ENCODE measurements at places on chromosomes 13 and 19.
A peak's percentile ranks its signal among the peaks of the same experiment; 100 is the strongest.

GRCh38 chr19:14059093-14059480, 2.8 kb downstream of the PALM3 start:
- no peak for DNase-seq

DNA sequence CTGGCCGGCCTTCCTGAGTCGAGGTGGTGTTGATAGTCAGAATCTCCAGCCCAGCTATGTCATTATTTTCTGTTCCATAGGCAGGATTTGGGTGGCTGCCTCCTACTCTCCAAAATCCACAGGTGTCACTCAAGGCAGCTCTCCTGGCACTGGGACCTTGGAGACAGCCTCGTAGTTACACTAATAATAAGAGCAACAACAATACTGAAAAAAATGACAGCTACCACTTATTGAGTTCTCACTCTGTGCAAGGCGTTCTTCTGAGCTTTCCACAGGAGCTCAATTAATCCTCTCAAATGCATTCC, 12.2 kb upstream of the KLK12 start:
- no peak for DNase-seq

GRCh38 chr13:104382951-104383350, 1316.7 kb upstream of the SLC10A2 start:
- DNase-seq: no peak

GRCh38 chr19:16920816-16921529, 32.2 kb downstream of the F2RL3 start:
- no peak for DNase-seq

- DNase-seq: no peak
Measured at GRCh38 chr13:95059306-95059705, 241.9 kb downstream of the ABCC4 start.

- DNase-seq: no peak
Measured at GRCh38 chr13:29539856-29540255, 55.6 kb downstream of the SLC7A1 start.

GRCh38 chr13:29589967-29590366, 5.5 kb downstream of the SLC7A1 start:
- DNase-seq: no peak

GRCh38 chr13:56720841-56721240, 419.9 kb upstream of the PRR20A start:
- DNase-seq: no peak

DNA sequence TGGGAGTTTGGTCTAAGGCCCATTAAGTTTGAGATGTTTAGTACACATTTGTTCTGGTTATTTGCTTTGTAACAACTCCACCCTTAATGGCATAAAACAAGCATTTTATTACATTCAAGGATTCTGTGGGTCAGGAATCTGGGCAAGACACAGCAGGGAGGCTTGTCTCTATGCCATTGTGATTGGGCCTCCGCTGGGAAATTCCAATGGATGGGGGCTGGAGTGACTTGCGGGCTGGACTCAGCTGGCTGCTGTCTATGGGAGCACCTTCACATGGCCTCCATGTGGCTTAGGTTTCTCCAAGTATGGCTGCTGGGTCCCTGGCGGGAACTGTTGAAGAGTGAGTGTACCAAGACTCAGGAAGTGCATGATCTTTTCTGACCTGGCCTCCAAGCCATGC, 159.0 kb downstream of the PAN3 start:
- no peak for DNase-seq

DNA sequence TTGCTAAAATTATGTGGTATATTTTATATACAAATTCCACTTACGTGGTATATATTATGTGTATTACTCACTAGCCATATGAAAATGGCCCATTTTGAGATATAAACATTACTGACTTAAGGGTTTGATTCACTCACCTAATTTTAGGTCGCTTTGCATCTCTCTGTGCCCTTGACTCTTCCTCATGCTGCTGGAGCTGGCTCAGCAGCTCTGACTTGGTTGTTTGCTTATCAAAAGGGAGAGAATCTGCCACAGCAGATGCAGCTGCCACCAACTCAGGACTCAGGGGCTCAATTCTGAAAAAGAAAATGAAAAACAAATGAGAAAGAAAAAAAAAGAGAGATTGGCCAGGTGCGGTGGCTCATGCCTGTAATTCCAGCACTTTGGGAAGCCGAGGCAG, 12.2 kb downstream of the MRPS31 start:
- DNase-seq: no peak

GRCh38 chr13:25874907-25875306, 176.9 kb downstream of the SHISA2 start:
- DNase-seq: peak; percentile 57

DNA sequence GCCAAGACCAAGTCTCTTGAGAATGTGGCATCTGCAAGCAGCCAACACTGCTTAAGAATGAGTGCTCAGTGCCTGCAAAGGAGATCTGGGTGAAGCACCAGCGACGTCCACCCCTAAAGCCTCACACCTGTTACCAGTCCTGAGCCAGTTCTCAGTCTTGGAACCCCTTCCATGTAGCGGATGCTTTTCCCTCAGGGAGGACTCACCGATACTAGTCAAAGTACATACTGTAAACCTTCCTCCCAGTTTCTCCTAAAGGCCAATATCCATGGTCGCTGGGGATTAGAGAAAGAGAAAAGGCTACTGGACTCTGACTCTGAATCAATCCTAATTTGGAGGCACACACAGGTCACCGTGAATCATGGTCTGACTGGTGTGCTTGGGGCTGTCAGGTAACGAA, 4.2 kb upstream of the PTPRH start:
- DNase-seq: no peak

GRCh38 chr13:63184693-63185092, 1769.0 kb upstream of the PCDH20 start:
- DNase-seq: no peak

GRCh38 chr19:20662421-20663105, 1.2 kb upstream of the ZNF626 start:
- no peak for DNase-seq

GRCh38 chr19:38840583-38840968, 9.0 kb upstream of the ECH1 start:
- no peak for DNase-seq

DNA sequence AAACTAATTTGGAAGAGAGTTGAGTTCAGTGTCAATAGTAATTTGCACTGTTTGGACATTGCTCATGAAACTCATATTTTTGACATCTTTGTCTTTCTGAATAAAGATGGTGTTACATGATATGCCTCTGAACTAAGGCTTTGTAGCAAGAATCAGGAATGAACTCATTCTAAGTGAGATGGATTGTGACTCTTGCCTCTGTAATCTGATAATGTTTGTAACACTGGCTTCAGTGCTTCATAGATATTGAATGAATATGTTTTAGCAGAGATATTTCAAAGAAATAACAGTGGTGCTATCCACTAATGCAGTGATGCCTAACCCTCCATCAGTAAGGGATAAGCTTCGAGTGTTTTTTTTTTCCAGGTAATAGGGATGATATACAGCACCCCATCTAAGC, 32.9 kb downstream of the TEX26 start:
- no peak for DNase-seq

GRCh38 chr19:58582985-58583384, 9.8 kb upstream of the MZF1 start:
- DNase-seq: no peak

GRCh38 chr19:6211632-6212402, 68.0 kb downstream of the MLLT1 start:
- DNase-seq: no peak

DNA sequence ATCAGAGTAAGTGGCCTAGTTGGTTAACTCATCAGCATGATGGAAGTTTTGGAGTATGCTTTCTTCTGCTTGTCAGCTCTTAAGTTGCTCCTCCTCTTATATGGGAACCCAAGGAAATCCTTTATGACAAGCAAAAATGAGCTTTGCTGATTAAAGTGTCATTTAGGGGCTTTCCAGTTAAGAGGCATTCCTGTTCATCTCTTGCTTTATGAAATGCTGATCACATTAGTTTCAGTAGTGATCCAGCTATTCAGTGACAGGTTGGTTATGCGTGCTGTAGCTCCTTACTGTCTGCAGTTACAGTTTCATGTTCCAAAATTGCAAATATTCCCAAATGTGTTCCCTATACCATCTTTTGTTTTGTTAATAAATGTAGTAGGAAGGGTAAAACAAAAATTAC, 146.6 kb downstream of the CDK8 start:
- no peak for DNase-seq

GRCh38 chr13:94813920-94814475, 101.7 kb upstream of the SOX21 start:
- no peak for DNase-seq

DNA sequence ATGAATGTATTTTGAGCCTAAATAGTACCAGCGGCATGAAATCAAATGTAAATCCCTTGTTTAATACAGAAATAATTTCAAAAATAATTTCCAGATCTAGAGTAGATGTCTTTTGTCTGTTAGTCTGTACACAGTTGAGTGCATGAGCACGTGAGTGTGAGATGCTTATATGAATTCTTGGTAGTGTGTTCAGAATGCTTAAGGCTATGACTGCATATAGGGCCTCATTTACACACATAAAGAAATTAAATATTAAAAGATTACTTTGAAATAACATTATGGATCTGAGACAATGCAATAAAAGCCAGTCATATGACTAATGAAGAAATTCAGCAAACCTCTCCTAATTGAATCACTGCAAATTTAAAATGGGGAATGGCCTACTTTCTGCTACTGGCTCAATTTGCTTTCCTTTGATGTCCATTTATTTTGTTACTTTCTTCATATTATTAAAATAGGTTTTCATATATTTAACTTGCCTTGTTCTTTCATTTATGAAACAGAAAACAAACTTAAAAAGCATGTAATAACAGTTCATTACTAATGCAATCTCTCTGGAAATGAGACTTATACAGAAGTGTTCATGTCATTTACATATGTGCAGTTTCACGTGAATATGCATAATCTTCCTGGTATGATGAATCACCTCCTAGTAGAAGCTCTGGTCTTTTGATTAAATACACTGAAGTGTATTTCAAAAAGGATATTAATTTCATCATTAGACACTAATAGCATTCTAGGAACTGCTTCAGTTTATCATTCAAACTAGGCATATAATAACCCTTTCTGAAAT, 4.5 kb downstream of the AMER2 start:
- DNase-seq: no peak

DNA sequence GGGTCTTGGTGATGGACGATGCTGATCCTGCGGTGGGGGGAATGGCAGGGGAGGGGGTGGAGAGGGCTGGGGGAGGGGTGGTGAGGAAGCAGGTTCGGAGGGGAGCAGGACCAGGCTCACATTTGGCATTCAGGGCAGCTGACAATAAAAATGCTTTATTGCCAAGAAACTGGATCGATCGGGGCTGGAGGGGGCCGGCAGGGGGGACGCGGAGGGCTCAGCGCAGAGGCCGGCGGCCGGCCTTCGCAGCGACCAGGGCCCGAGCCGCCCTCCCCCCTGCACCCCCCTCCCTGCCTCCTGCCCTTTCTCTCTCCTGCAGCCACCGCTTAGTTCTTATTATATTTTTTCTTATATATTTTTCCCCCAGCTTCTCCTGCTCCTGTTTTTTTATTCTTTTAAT, 18.1 kb upstream of the POU2F2 start:
- DNase-seq: no peak

DNA sequence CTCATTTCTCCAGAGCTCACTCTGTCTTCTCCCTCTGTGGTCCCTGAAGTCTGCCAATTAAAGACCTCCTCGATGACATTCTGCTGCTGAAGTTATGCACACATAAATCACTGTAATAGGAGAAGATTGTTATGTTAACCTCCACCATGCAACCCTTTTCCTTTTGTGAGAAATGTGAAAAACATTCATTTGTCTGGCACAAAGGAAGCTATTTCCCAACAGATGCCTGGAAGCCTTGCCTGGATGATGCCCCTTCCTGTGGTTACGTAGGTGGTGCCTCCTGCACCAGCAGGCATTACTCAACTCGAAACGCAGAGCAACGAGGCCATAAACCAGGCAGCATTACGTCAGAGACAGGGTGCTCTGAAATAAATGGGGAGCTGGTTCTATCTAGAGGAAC, 327.4 kb upstream of the ZNF507 start:
- DNase-seq: no peak

GRCh38 chr19:16160445-16160942, 12.8 kb downstream of the CIB3 start:
- DNase-seq: no peak

DNA sequence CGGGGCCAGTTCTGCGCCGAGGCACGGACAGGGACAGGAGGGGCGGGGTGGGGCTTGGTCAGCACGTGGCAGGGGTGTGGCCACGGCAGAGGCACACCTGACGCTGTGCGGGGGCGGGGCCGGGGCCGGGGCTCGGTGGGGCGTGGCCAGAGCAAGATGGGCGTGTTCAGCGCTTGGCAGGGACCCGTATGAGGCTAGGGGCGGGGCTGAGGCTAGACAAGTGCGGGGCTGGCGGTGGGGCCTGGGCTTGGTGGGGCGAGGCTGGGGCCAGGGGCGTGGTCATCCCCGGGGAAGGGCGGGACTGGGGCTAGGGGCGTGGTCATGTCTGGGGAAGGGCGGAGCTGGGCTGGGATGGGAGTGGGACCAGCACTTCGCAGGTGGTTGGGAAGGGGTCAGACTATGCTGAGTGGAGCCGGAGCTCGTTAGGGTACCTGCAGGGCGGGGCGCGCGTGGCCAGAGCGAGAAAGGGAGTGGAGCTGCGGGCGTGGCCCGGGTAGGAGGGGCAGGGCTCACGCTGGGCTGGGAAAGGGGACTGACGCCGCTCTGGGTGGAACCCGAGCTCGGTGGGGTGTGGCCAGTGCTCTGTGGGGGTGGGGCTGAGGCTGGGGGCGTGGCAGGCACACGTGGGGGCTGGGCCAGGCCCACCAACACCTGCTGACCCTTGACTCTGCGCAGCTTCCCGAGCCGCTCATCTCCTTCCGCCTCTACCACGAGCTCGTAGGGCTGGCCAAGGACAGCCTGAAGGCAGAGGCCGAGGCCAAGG, 12.8 kb downstream of the POLR2E start:
- peak; percentile 86 for DNase-seq

- DNase-seq: no peak
Measured at GRCh38 chr19:30076751-30077670, 135.0 kb downstream of the URI1 start.

- no peak for DNase-seq
Measured at GRCh38 chr19:39247701-39248664, 673 bp downstream of the IFNL4 start.

GRCh38 chr13:36347531-36348210, 1.5 kb upstream of the SPART start:
- DNase-seq: no peak

Measured in stimulated activated CD4-positive, alpha-beta T cell treated with anti-CD3 and anti-CD28 coated beads, TNF-alpha, amount 100 ng/mL, for 48 hours (primary cell).